ENCODE measurements at places on chromosomes 5 and 9.

- DNase-seq: no peak
These were observed 2.2 kb downstream of the CDH12 start for GRCh38 chr5:22850981-22851380.

- no peak for DNase-seq
These were observed 16.5 kb downstream of the SH3TC2 start for GRCh38 chr5:149046196-149046829.

GRCh38 chr5:38500573-38501260 lies 55.7 kb downstream of the LIFR start:
- no peak for DNase-seq

DNA sequence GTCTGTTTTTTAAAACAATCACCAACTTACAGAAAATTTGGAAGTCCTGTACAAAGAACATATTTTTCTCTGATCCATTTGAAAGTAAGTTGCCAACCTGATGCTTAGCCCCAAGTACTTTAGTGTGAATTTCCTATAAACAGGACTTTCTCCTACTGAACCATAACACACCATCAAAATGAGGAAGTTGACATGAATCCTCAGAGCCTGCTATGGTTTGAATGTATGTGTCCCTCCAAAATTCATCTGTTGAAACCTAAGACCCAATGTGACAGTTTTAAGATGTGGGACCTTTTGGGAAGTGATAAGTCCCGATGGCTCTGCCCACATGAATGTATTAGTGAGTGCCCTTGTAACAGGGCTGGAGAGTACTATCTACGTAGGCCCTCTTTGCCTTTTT lies 6.4 kb upstream of the ACOT12 start:
- DNase-seq: no peak

DNA sequence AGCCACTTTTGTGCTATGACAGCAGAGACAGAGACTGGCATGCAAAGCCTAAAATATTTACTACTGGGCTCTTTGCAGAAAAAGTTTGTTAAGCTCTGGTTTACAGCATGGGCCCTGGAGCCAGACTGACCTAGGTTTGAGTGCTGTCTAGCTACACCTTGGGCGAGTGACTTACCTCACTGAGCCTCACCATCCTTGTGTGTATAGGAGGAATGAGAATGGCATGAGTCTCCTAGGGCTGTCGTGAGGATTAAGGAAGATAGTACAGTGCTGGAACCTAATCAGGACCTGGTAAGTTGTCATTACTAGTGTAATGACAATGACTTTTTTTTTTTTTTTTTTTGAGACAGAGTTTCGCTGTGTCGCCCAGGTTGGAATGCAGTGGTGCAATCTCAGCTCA lies 65.2 kb downstream of the MSX2 start:
- DNase-seq: no peak

GRCh38 chr5:50730336-50730735 lies 63.9 kb downstream of the PARP8 start:
- DNase-seq: no peak

GRCh38 chr5:94849324-94849723 lies 230.9 kb downstream of the SLF1 start:
- DNase-seq: no peak

DNA sequence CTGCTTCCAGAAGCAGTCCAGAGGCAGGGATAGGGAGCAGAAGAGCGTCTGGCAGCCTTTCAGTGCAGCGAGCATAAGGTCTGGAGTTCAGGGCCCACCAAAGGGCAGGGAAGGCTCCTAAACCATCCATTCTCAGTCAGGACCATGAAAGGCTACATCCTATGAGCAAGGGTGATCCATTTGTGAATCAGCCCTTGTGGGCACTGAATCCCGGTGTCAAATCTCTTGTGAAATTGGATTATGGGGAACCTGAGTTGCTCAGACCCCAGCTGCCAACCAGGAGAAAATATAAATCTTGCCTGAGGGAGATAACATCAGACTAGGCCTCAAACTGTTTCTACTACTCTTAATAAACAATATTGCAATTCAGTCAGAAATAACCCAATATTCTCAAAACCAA lies 204.4 kb downstream of the SYK start:
- no peak for DNase-seq

DNA sequence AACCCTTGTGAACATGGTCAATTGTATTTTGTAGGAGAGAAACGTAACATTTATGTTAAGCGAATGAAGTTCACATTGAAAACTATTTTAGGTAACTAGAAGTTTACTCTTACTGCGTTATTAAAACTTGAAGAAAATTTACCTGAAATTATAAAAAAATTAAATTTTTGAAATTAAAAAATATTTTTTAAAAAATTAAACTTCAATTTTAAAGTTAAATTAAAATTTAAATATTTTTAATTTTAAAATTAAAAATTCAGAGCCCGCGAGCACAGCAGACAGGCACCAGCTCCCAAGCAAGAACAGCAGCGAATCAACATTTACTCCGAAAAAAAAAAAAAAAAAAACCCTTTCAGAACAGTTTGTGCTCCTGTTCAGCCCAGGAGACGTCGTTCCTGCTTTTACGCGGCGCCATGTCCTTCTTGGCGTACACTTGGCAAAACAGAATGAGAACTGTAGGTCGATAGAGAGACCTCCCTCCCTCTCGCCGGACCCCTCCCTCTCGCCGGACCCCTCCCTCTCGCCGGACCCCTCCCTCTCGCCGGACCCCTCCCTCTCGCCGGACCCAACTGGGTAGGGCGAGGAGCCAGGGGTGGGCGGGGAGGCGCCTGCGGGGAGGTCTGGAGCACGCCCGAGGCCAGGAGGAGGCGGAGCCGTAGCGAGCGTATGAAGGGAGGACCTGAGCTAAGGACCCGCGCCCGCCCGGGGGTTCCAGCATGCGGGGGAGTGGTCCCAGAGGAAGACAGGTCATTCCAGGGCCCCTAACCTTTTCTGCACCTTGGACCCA lies 235.8 kb downstream of the ROR2 start:
- no peak for DNase-seq

- peak; percentile 40 for DNase-seq
These were observed 200.1 kb downstream of the MEF2C start for GRCh38 chr5:88682881-88683361.

DNA sequence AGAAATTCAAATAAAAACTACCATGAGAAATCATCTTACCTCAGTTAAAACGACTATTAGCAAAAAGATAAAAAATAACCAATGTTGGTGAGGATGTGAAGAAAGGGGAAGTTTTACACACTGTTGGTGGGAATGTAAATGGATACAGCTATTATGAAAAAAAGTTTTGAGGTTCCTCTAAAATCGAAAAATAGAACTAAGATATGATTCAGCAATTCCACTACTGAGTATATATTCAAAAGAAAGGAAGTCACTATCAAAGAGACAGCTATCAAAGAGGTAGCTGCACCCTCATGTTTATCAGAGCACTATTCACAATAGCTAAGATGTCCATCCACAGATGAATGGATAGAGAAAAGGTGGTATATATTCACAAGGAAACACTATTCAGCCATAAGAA lies 1888.4 kb downstream of the MAT2B start:
- no peak for DNase-seq

DNA sequence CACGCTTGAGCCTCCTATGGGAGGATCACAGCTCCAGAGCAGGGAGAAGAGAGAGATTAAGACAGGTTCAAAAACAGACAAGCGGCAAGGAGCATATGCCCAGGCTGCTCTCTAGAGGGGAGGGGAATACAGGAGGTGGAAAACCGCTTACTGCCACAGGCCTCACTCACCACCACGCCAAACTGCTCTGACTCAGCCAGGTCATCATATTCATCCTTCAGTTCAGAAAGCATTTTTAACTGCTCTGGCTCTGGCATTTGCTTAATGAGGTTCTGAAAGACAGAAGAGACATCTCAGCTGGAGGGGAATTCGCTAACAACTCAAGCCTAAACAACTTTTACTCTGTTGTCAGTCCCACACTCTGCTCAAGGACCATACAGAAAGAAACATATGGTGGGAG lies 40.1 kb downstream of the PCDHGC5 start:
- no peak for DNase-seq

DNA sequence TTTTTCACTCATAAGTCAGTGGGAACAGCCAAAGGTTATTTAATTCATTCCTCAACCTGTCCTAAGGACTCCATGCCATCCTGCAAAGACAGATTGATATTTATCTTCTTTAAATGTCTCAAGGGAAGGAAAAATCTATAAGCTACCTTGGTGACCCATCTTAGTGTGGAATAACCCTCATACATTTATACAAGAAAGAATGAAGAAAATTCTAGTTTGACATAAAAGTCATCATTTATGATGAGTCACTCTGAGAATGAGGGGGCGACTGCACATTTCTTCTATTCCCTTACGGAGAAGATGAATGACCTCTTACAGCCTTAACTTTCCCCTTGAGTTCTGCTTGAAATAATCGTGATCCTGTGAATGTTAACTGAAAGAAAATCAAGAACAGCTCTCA lies 26.8 kb upstream of the NUDT12 start:
- no peak for DNase-seq

- no peak for DNase-seq
These were observed 23.6 kb downstream of the COL15A1 start for GRCh38 chr9:98967257-98967656.

DNA sequence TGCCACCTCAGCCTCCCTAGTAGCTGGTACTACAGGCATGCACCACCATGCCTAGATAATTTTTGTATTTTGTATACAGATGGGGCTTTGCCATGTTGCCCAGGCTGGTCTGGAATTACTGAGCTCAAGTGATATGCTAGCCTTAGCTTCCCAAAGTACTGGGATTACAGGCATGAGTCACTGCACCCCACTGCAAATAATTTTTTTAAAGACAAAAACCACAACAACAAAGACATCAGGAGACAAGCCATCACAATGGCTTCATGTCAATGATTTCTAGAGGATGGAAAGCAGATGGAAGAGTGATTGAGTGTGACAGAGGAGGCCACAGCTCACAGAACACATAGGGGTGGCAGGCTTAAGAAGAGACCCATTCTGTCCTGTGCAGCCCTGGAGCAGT lies 97.9 kb upstream of the PCSK1 start:
- no peak for DNase-seq

DNA sequence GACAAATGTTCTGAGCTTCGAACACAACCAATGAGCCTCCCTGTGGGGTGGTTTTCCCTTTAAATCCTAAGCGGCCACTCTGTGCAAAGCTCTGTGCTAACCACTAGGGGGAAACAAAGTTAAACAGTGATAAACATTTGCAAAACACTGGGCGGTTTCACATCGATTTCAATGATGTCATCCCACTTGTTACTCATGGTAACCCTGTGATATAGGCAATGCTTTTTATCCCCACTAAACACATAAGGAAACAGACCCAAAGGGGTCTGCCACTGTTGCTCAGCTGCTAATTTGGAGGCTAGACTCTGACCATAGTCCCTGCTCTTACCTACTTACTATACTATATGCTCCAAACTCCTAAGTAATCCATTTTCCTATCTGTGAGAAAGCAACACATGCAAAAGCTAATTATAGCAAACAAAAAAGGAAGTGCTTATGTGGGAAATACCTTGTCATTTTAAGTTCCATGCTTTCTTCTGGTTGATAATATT lies 57.3 kb downstream of the PTPN3 start:
- DNase-seq: peak; percentile 70

- peak; percentile 56 for DNase-seq
These were observed 4.1 kb downstream of the SAXO1 start for GRCh38 chr9:19028835-19029451.

- no peak for DNase-seq
These were observed 131.3 kb upstream of the ABCA1 start for GRCh38 chr9:105059252-105059651.

- DNase-seq: no peak
These were observed 35.5 kb downstream of the OR2Y1 start for GRCh38 chr5:180704362-180704761.

DNA sequence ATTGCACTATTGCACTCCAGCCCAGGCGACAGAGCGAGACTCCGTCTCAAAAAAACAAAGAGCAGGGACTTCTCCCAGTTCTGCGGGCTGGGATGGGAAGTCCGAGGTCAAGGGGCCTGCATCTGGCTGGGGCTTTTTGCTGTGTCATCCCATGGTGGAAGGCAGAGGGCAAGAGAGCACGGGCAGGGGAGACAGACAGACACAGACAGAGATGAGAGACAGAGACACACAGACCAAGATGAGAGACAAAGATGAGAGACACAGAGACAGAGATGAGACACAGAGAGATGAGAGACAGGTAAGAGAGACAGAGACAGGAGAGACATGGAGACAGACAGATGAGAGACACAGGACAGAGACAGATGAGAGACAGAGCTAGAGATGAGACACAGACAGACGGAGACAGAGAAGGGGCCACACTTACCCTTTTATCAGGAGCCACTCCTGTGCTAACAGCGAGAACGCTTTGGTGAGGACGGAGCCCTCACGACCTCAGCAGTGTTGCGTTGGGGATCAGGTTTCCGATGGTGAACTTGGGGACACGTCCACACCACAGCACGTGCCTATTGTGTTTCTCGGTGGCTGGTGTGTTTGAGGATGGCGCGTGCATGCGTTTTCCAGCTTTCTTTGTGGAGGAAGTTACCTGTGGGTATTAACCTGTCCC lies 8.9 kb upstream of the TOR4A start:
- DNase-seq: no peak

- no peak for DNase-seq
These were observed 25.9 kb downstream of the ZDHHC11B start for GRCh38 chr5:758698-759053.

GRCh38 chr5:141558150-141558549 lies 60.6 kb downstream of the DIAPH1 start:
- DNase-seq: no peak

GRCh38 chr5:141521244-141521781 lies 32.4 kb downstream of the PCDHGC5 start:
- peak; percentile 90 for DNase-seq

DNA sequence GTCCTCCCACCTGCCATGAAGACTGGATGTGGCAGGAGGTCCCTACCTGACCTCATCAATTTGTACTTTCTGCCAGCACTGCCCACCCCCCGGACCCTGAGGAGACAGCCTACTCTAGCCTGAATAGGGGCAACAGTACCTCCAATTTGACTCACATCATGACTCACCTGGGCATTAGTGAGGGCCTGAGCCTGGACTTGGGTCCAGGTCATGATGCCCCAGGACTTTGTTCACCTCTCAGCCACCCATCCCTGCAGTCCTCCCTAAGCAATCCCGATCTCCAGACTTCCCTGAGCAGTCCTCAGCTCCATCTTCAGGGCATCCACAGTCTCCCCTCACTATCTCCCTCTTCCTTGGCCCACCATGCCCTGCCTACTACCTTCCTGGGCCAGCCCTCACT lies 28.1 kb downstream of the KIF2A start:
- DNase-seq: no peak

GRCh38 chr5:139886213-139886612 lies 90.6 kb downstream of the PSD2 start:
- DNase-seq: no peak

GRCh38 chr9:37239224-37239859 lies 119.0 kb downstream of the ZCCHC7 start:
- DNase-seq: no peak

GRCh38 chr5:154753792-154754191 lies 1.4 kb upstream of the LARP1 start:
- DNase-seq: peak; percentile 35
